ENCODE measurements at places on chromosomes 11 and 22.

- no peak for DNase-seq
Measured at GRCh38 chr22:21961886-21962654, 9.4 kb upstream of the PPM1F start.

- DNase-seq, result no peak
Measured at GRCh38 chr11:115316696-115317095, 187.5 kb downstream of the CADM1 start.

DNA sequence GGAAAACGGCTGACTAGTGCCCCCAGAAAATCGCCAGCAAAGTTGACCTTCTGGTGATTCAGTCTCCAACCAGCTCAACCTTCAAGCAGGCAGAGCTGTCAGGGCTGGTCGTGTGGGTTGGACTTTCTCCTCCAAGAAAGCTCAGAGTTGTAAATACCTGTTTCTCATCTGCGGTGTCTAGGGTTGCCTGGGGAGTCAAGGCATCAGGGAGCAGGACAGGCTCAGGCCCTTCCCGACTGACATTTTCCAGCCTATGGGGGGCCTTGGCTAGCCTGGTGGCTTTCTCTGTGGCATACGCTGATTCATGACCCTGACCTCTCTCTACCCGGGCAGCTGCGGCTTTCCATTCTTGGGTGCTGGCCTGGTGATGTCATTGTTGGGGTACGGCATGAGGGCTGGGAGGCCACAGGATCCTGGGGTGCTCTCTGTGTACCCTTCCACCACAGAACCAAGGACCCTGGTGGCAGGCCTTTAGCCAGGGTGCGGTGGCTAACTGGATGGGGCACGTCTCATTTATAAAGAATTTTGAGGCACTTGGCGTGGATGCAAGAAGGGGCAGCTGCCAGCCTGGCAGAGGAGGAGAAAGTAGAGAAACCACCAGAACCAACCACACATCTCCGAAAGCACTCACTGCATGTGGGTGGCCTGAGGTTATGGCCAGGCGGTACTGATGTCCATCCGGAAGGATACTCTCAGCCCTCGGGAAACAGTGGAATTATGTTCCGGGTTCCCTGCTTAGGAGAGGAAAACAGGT, 64.9 kb downstream of the BCR start:
- DNase-seq, result no peak

GRCh38 chr11:94537031-94537600, 6.6 kb upstream of the FUT4 start:
- peak; percentile 42 for DNase-seq

DNA sequence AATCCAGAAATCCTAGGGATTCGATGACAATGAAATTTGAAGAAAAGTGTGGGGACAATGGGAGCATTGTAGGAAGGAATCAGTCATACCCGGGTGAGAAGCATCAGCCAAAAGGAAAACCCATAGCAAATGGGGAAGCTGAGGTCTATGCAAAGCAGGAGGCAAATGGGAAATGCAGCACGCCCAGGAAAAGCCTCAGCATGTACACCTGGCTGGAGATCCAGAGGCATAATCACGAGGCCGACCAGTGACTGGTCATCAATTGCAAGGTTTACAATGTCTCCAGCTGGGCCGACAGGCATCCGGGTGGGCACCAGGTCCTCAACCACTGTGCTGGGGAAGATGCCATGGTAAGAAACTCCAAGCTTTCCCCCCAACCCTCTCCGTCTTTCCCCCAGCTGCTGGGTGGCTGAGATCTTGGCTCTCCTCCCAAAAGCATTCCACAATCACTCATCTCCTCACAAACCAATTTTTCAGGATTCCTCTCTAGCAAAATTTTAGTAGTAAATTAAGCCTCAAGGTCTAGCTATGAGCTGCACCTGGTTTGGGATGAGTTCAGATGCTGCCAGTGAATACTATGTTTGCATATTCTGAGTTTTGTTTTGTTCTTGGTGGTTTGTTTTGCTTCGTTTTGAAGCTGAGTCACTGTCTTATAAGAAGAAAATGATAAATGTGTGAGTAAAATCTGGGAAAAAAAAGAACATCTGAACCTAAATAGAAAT, 98.0 kb upstream of the OR5AK2 start:
- no peak for DNase-seq

GRCh38 chr11:74205181-74205580, 34.1 kb downstream of the PPME1 start:
- no peak for DNase-seq

DNA sequence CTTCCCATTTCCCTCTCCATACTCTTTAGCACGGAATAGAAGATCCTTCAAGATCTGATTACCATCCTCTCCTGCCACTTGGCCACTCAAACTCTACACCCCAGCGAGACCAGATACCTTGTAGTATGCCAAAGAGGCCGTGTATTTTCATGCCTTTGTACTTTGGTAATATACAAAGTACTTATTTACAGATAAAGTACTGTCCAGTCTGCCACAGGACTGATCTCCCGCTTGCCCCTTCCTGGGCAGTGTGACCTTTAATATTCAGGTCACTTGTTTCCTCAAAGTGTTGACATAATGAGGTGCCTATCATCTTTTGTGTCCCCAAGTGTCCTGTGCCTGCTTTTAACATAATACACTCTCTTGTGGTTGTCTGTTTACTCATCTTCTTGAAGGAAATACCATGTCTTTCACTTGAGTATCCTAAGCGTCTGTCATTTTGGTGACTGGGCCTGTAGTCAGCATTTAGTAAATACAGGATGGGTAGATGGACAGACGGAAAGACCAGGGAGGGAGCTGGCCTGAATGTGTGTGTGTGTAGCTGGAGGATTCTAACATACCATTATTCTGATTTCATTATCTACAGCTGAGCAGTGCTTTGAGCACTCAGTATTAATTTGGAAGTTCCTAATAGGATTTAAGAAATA, 137.4 kb downstream of the NAV2 start:
- DNase-seq, result no peak

DNA sequence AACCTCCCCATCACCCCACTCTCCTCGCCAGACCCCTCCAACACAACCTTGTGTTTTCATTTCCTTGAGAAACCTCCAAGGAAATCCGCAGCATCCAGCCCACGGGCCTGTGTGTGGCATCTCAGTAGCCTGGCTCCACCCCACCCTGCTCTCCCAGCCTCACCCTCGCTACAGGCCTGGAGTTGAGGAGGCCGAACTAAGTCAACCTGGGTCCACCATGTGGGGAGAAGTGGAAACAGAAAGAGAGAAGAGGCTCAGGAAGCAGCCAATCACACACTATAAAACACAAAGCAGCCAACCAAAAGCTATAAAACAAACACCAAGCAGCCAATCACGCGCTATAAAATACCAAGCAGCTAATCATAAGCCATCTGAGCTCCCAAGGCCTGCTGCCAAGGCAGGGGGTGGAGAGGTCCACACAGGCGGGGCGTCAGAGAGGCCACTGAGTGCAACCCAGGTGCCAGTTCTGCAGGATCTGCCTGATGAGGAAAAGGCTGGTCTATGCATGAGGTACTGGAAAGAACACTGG, 72.0 kb downstream of the MICAL3 start:
- no peak for DNase-seq

DNA sequence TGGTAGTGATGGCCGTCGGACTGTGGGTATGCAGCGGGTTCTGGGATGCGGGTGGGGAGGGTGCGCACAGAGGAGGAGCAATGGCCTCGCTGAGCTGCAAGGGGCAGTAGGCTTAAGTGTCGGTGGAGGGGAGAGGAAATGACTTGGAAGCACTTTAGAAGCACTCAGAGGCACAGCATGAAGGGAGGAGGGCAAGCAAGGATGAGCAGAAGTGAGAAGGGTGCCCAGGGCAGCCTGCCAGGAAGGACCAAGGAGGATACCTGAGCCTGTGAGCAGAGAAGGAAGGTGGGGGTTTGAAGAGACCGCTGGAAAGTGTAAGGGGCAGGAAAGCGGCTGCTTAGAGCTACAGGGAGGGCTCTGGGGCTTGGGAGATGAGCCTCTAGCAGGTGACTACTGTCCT, 330 bp downstream of the SLC5A1 start:
- DNase-seq, result no peak

DNA sequence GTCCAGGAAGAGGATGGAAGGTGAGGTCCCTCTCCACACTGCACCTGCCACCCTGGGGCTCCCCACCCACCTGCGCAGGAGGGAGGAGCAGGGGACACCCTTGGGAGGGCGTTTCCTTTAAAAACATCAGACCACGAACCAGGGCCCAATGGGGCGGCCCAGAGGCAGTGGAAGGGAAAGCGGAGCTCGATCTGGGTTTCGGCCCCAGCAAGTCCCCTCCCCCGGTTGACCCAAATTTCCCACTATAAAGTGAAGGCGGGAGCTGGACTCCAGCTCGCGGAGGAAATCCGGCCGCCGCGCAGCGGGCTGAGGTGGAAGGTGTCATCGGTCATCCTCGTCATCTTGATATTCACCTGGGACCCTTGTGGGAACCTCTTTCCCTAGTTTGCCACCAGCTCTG, 99.3 kb downstream of the WNT7B start:
- no peak for DNase-seq

DNA sequence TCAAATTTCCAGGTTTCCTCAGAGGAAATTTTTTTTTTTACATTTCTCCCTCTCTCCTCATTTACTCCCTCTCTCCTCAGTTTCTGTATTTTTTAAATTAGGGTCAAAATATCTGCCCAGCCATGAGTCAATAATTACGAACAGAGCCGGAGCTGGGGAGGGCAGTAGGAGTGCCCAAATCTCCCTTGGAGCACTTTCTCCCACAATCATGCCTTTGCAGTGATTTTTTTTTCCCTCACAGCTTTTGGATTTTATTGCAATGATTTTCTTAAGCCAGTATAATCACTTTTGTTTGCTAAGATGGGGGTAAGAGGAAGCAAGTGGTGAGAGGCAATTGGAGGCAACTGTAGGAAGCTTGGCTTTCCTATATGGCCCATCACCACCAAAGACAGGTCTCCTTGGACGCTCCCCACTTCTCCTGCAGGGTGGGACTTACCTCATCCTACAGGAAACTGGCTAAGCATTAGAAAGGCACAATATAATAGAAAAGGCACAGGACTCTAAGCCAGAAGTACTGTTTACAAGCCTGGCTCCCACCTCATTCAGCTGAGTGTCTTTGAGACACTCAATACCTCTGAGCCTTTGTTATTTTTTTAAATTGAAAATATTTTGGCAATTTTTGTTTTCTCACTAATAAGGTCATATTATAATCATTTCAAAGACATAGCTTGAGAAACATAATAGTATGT, 192.6 kb upstream of the PITPNB start:
- no peak for DNase-seq

DNA sequence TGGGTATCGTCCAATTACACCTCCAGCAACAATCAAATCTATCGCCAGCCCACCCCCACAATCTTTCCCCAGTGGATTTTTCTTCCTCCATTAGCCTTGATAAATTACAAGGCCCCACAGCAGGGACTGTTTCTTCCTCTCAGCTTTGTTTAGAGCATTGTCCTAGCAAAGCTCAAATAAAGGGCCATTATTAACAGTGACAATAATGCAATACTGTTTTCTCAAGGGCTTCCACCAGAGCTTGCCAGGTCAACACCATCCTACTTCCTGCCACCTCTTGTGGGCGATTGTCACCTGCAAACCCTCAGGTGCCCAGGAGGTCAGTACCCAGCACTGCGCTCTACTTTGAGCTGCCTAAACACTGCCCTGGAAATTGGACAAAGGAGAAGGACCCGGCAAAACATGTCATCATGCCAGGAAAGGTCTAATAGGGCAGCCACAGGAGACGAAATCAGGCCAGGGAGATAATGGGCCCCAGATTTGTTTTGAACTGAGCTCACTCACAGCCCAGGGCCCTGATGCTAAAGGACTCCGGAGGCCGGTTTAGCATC, 95.2 kb downstream of the ABTB2 start:
- DNase-seq, result no peak

DNA sequence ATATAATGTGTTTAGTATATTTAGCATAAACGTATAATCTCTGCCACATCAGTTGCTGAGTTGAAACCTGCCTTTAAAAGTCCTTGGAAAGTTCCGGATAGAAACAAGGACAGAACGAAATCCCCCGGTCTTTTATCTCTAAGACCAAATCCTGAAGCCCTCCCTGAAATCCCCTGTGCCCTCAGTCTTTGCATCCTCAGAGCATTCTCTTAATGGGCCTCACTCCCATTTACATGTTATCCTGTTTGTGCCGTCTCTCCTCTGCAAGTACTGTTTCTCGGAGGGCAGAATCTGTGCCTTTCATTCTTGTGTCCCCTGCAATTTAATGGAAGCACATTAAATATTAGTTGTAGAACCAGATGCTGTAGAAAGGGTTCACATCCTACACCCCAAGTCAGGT, 56.0 kb downstream of the ZNRF3 start:
- no peak for DNase-seq

DNA sequence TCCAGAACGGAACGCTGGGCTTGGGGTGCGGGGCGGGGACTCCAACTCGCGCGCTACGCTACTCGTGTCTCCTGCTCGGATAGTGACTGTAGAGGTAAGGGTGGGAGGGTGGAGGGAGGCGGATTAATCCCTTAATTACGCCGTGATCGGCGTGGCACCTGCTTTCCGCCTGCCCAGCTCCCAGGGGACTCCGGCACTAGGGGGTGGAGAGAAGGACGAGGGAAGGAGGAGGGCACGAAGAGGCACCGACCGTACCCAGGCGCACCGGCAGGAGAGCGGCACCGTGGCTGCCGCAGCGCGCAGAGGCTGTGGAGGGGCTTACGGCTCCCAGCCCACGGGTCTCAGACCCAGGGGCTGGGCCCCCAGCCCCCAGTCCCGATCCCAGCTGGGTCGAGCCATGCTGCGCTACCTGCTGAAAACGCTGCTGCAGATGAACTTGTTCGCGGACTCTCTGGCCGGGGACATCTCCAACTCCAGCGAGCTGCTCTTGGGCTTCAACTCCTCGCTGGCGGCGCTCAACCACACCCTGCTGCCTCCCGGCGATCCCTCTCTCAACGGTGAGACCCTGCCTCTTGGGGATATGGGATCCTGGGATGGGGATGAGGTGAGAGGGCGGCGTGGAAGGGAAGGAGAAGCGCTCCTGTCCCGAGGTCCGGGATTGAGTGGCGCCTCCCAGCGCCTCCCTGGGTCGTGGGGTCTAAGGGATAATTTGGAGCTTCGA, at the start of gene ROBO3:
Gene ROBO3, plus strand, starts transcription at position 252 of the 721 bp plus-strand sequence. Its CDS starts 146 bp downstream, at position 398.
- DNase-seq, result no peak

- no peak for DNase-seq
Measured at GRCh38 chr11:25992294-25992693, 339.6 kb upstream of the ANO3 start.

DNA sequence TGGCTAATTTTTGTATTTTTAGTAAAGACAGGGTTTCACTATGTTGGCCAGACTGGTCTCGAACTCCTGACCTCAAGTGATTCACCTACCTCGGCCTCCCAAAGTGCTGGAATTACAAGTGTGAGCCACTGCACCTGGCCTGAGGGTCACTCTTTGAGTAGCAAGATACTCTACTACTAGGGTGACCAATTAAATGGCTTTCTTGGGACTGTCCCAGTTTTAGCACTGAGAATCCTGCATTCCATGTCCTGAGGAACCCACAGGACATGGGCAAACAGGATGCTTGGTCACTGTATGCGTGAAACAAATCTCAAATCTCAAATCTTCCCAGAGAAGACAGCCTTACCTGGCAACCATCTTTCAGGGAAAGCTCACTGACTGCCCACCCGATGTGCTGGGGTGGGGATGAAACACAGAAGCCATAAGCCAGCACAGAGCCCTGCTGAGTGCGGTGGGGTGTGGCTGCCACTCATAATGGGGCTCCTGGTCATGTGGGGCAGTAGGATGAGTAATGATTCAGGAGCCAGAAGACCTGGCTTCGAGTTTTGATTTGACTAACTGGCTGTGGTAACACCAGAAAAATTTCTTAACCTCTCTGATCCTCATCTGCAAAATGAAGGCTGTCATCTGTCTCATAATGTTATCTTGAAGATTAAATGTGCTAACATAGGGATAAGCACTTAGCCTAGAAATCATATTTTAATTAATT, 11.5 kb downstream of the CLMP start:
- DNase-seq, result peak; percentile 10

Data from SW480 (cell line).